ENCODE measurements at places on chromosomes 2 and 18.

DNA sequence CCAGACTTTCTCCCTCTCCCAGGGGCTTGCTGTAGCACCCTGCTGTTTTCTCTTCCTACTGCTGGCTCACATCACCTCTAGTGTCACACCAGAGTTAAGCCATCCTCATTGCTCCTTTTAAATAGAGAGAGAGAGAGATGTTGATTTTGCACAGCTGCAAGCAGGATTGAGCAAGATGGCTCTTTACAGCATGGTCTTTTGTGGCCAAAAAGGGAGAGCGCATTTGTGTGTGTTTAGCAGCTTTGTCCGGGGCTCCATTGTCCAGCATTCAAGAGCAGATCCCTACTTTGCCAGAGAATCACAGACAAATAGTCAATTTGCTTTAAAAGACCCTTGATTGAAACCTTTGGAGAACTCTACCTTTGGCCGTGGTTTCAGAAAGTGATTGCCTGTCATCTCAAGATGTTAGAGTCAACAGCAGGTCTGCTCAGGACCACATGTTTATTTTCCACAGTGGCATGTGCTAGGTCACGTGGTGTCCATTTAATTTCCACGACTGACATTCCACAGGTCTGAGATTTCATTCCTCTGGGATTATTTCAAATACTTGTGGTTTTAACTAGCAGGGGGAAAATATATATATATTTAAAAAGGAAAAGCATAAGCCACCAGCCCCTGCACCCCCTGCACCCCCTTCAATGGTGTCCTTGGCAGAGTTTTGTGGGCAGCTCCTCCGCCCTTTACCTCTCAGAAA lies 359.9 kb upstream of the SLC14A2 start:
- DNase-seq: no peak

GRCh38 chr2:78035804-78036203 lies 513.6 kb upstream of the LRRTM4 start:
- DNase-seq: no peak

GRCh38 chr2:195490319-195490718 lies 166.7 kb upstream of the SLC39A10 start:
- DNase-seq: no peak

- no peak for DNase-seq
These were observed 46.4 kb upstream of the SELENOI start for GRCh38 chr2:26299471-26300101.

GRCh38 chr2:191959209-191959608 lies 112.3 kb upstream of the CAVIN2 start:
- no peak for DNase-seq

Measured in NCI-H1417 treated with DMSO at 0.1 percent for 48 hours (cell line).